ENCODE measurements at places on chromosomes 1 and 21. TPM values are rescaled to one million over a fixed set of nuclear protein-coding genes. Genes with fewer than 3 reads are reported as not detected.

The SRRM1 gene
- total RNA-seq, result 110 TPM

- H3K27ac ChIP-seq, result no peak overlapping the region
- DNase-seq, result no peak
- H3K36me3 ChIP-seq, result no peaks in the 10 kb centered on the region
Observed at GRCh38 chr1:180241716-180242544, 11.9 kb downstream of the LHX4 start.

The MX1 gene
- 5.0 TPM for total RNA-seq

DNA sequence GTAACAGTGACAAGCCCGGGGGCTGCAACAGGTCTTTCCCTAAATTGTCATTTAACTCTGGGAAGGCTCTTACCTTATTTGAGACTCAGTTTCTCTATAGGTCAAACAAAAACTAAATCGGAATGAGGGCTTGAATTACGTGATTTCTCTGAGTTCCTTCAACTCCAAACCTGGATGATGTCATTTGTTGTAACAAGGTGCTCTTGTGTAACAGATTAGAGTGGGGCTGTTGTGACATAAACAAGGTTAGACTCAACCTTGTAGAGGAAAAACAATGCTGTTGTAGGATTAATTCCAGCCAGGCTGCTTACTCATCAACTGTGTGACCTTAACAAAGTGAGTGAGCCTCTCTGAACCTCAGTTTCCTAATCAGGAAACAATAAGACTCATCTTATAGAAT lies 74.4 kb downstream of the SUSD4 start:
- H3K4me3 ChIP-seq, result no peak overlapping the region
- H3K27me3 ChIP-seq, result no peaks in the 10 kb centered on the region
- no peak for DNase-seq
- no peak overlapping the region for H3K27ac ChIP-seq

The MTARC1 gene
- 1.8 TPM for total RNA-seq

DNA sequence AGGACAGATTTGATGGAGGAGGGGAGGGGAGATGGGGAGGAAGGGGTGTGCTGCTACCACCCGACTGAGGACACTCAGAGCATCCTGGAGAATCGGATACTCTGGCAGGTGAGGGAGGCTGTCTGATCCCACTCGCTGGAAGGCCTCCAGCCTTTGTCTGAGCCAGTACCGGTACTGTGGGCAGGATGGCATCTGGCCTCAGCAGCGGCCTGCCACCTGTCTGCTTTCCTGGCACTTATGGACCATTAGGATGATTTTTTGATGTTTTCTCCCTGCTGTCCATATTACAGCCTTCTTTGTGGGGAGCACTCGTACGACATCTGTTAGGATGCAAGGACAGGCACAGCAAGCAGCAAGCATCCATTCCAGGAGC lies 11.5 kb downstream of the ATP2B4 start:
- peaks cover 2% of the 10 kb centered on the region for H3K36me3 ChIP-seq
- H3K4me3 ChIP-seq, result no peak overlapping the region
- no peaks in the 10 kb centered on the region for H3K27me3 ChIP-seq
- H3K4me1 ChIP-seq, result peaks cover 17% of the 10 kb centered on the region
- no peak overlapping the region for H3K27ac ChIP-seq

GRCh38 chr1:54415991-54416390 lies 9.8 kb upstream of the SSBP3 start:
- H3K27me3 ChIP-seq, result peaks cover 32% of the 10 kb centered on the region
- no peak overlapping the region for H3K4me3 ChIP-seq
- DNase-seq, result no peak
- H3K4me1 ChIP-seq, result peaks cover 9% of the 10 kb centered on the region
- H3K27ac ChIP-seq, result no peak overlapping the region

DNA sequence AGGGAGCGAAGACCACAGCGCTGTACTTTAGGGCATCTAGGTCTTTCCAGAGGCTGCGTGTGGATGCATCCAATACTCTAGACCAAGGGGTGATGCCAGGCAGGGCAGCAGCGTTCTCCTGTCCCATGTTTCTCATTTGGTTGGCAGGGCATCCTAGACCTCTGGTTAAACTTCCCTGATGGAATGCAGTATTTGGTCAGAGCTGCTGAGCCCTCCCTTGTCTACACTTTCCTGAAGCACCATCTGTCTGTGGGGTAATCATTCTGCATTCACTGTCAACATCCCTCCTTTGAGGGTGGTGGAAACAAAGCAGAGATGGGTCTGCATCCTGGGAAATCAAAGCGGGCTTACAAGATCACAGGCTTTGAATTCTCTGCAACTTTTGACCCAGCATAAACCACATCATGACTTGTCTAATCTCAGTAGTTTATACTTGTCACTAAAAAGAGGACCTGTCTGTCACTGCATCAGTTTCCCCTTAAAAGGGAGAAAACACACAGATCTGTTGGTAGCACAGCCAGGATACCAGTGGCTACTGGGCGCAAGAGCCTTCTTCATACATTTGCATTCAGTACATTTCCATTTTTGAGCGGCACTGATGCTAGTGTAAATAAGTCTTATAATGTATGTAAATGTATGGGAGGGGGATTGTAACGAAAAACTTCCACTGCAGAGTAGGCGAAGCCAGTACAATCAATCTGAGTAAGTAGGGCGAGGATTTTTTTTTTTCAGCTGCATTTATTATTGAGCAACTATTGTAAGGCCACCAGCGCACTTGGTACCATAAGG lies 106.3 kb downstream of the GALNT2 start:
- H3K4me1 ChIP-seq, result peaks cover 73% of the 10 kb centered on the region
- no peaks in the 10 kb centered on the region for H3K27me3 ChIP-seq
- H3K36me3 ChIP-seq, result peaks cover 4% of the 10 kb centered on the region
- H3K27ac ChIP-seq, result peak overlapping the region; percentile 94

DNA sequence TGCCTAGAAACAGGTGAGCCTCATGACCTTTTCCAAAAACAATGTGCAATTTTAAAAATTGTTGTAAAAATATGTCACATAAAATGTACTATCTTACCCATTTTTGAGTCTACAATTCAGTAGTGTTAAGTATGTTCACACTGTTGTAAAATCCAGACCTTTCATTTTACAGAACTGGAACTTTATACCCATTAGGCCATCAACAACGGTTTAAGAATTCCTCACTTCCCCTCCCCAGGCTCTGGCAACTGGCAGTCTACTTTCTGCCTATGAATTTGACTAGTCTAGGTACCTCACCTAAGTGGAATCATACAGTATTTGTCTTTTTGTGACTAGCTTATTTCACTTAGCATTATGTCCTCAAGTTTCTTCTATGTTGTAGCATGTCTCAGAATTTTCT lies 8.6 kb downstream of the CTSE start:
- no peak overlapping the region for H3K27ac ChIP-seq
- DNase-seq, result no peak
- no peaks in the 10 kb centered on the region for H3K36me3 ChIP-seq
- H3K4me3 ChIP-seq, result no peak overlapping the region

The LCA5L gene
- total RNA-seq, result 1.1 TPM

GRCh38 chr1:78061825-78062523 lies 16.2 kb downstream of the GIPC2 start:
- H3K27me3 ChIP-seq, result no peaks in the 10 kb centered on the region
- no peak for DNase-seq
- H3K4me3 ChIP-seq, result no peak overlapping the region
- H3K27ac ChIP-seq, result peak overlapping the region; percentile 87

DNA sequence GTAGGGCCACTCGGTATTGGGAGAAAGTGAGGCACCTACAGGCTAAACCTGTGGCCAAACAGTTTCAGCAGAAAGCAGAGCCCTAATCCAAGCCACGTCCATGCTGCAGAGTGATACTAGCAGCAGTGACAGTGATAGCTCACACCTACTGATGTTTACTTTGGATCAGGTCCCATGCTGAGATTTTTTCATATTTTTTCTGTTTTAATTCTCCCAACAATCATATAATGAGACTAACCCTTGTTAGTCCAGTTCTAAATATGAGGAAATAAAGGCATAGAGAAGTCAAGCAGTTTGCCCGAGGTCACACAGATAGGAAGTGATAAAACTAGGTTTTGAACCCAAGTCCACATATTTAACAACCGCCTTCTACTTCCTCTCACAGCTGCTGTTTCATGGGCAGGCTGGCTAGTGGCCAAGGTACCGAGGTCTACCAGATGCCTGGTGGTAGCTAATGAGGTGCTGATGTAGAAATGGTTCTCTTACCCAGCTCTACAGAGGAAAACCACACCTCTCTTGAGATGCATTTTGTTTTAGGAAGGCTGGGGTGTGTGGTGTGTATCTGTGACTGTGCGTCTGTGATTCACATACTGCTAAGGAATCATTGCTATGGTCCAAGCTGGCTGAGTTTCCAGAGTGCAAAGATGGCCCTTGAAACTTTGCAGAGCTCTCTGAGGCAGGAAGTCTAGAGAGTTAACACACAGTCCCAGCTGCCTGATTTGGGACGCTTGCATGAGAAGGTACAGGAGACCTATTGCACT lies 80.3 kb upstream of the ARTN start:
- H3K4me1 ChIP-seq, result peaks cover 28% of the 10 kb centered on the region
- no peaks in the 10 kb centered on the region for H3K27me3 ChIP-seq
- H3K27ac ChIP-seq, result no peak overlapping the region
- DNase-seq, result no peak
- no peak overlapping the region for H3K4me3 ChIP-seq

GRCh38 chr1:39544327-39544726 lies 32.3 kb downstream of the PABPC4 start:
- no peaks in the 10 kb centered on the region for H3K27me3 ChIP-seq
- DNase-seq, result no peak
- no peak overlapping the region for H3K4me3 ChIP-seq
- no peak overlapping the region for H3K27ac ChIP-seq
- no peaks in the 10 kb centered on the region for H3K4me1 ChIP-seq

All from osteocyte (in vitro differentiated cells).